ENCODE measurements at places on chromosomes 1 and 21.

DNA sequence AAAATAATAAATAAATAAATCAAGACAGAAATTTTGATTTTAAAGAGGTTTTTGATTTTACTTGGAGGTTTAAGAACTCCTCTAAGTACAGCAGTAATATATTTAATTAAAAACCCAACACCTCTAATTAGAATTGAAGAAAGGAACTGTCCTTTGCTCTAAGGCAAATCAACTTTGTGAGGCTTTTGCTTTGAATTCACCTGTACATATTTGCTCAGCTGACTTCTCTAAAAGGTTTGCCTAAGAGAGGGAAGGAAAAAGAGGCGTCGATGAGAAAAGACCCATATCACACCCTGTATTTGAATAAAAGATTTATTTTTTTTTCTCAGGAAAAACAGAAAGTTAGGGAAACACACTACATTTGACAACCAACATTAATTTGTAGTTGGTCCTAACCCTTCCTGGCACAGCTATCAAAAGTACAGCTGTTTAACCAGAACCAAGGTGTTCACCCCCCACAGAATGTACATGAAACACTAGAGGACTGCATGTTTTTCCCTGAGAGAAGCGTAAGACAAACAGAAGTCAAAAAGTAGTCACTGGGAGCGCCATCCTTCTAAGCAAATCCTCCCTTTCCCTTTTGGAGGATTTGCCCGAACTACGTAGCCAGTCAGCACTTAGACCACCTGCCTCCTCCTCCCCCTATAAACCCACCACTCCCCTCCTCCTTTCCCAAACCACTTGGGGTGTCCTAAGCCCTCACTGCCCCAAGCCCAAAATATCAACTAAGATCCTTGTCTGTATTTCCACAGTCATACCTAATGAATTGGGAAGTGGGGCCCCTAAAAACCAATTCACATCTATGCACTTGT is 4.9 kb downstream of the MCL1 start:
- no peak for DNase-seq

DNA sequence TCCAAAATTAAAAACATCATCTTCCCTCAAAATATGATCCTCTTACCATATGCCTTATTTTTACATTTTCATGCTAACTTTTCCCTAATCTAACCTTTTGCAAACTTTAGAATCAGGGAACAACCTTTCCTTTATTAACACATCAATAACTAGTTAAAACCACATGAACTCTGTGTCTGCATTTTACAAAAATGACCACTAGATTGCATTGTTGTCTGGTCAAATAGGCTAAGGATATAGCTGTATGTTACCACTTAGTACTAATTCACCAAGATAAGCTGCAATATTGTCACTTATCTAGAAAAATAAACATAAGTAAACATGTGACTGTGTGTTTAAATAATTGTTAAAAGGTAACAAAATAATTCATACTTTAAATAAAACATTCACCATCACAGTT is 82.3 kb downstream of the DENND1B start:
- no peak for DNase-seq

GRCh38 chr1:20125100-20125499 is 5.8 kb upstream of the PLA2G2D start:
- DNase-seq = no peak

DNA sequence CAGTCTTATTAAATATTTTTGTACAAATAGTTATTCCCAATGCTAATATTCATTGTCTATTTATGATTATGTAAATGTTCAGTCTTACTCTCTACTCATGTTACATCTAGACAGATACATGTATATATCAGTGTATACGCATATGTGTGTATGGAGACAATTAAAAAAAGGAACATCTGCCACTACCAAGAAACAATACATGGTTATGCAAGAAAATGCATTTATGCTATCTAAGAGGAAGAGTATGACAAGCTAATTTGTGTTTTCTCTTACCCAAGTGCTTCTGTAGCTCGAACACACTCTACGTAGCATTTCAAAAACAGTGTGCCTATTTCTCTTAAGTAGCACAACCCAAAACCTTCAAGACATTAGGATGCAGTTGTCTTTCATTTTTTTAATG is 6.1 kb upstream of the RLF start:
- no peak for DNase-seq

- no peak for DNase-seq
These were observed 12.6 kb upstream of the PLA2G2C start for GRCh38 chr1:20198918-20199317.

DNA sequence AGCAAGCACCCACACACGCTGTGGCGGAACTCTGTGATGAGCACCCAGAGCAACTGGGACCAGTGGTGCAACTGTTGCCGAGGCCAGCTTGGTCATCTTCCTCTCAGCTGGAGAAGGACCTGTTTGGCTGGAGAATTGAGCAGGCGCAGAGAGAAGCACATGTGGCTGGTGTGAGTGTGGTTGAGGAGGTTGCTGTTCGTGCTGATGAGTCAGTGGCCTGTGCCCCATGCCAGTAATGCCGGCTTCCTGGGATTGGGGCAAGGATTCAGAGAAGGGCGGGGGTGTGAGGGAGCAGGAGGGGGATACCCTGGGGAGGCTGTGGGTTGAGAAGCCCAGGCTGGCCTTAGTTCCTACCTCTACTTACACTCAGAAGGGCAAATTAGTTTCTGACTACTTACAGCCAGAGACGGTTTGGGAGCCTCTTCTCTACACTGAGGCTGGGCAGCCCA is 57.5 kb upstream of the EPS8L3 start:
- DNase-seq = peak; percentile 39

- no peak for DNase-seq
These were observed 1.8 kb upstream of the CERS2 start for GRCh38 chr1:150976401-150976821.

- no peak for DNase-seq
These were observed 59.0 kb downstream of the IRF2BP2 start for GRCh38 chr1:234551032-234551378.

- DNase-seq = no peak
These were observed 5.4 kb upstream of the TDRD5 start for GRCh38 chr1:179586107-179586823.

DNA sequence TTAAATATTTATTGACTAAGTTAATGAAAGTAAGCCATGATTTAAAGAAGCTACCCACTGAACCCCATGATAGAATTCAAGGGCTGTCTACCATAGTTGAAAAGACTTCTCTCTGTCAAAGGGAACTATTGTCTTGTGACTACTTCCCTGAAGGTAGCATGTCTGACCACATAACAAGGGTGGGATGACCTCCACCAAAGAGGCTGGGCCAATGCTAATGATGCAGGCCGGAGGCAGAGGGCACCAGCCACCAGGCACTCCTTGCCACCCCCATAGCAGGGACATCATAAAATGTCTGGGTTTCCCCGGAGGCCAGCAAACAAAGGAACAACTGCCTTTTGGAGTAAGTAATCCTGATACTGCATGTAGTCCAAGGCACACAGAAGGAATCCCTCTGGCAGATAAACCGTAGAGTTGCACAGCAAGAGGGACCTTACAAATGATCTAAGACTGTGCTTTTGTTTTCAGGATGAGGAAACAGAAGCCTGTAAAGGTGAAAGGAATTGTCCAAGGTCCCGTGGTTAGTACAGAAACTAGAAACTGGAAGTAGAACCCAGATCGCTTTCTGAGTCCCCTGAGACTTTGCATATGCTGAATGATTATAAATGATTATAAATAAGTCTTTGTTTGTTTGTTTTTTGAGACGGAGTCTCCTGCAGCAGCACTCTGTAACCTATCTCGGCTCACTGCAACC is 33.5 kb upstream of the ITPKB start:
- DNase-seq = no peak

DNA sequence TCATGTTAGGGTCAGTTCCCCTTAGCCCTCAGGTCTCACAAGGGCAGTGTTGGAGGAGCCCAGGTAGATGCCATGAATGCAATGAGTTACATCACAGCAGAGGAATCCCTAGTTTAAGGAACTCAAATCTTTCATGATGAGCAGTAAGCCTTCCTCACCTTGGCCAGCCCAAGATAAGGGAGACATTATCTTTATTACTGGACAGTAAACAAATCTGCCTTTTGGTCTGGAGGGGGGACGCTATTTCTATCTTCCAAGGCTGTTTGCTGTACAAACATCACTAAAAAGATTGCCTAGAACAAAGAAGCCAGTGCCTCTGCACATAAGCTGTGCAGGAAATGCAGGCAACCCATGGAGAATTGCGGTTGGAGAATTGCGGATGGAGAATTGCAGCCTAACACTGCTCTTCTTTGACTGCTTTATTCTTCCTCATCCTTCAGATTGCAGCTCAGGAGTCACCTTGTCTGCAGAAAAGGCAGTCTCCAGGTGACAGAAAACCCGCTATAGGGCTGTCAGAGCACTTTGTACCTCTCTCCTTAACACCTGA is 2.3 kb upstream of the CHI3L1 start:
- DNase-seq = no peak

DNA sequence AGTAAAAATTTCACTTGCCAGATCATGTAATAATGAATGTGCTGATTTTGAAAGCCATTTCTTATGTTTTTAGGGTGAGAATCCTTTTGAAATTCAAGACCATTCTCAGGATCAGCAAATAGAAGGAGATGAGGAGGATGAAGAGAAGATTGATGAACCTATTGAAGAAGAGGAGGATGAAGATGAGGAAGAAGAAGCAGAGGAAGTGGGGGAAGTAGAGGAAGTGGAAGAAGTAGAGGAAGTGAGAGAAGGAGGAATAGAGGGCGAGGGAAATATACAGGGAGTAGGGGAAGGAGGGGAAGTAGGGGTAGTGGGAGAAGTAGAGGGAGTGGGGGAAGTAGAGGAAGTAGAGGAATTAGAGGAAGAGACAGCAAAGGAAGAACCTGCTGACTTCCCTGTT is 32.4 kb downstream of the ZNF326 start:
- no peak for DNase-seq

GRCh38 chr1:12472156-12472797 is 145.7 kb downstream of the DHRS3 start:
- no peak for DNase-seq

GRCh38 chr1:183932412-183932811 is 105.1 kb downstream of the COLGALT2 start:
- DNase-seq = no peak

GRCh38 chr1:234530672-234531071 is 51.7 kb upstream of the TARBP1 start:
- DNase-seq = no peak

- no peak for DNase-seq
These were observed 120.9 kb downstream of the KCNN3 start for GRCh38 chr1:154749078-154749760.

GRCh38 chr1:117466761-117467160 is 99.5 kb downstream of the MAN1A2 start:
- no peak for DNase-seq
